Stimulated activated CD4-positive, alpha-beta T cell treated with anti-CD3 and anti-CD28 coated beads, Interleukin-15, amount 100 ng/mL, for 1 hour (primary cell): ENCODE measurements at places on chromosomes 7 and 10.

DNA sequence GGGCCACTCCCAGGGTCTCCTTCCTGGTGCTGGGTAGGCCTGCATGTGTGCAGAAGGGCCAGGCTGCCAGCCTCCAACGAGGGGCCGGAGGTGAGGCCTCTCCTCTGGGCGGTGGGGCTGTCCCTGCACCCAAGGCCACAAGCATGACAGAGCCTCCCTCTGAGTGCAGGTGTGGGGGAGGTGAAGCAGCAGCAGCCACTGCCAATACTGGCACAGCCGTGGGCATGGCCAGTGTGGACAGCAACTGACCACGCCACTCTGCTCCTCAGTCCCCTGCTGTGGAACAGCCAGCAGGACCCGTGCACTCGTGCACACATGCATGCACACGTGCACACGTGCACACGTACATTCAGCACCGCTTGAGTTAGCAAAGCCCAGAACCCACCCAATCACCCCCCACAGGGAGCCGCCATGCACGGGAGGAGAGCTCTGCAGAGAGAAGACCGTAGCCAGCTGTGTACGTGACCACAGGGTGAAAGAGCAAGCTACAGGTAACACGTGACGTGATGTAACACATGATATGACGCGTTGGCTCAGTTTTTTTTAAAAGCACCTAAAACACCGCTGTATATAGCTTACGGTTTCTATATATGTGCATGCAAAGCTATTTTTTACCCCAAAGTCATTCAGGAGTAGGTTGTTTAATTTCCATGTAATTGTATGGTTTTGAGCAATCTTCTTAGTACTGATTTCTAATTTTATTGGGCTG, 23.1 kb downstream of the PAPOLB start:
- DNase-seq = no peak

DNA sequence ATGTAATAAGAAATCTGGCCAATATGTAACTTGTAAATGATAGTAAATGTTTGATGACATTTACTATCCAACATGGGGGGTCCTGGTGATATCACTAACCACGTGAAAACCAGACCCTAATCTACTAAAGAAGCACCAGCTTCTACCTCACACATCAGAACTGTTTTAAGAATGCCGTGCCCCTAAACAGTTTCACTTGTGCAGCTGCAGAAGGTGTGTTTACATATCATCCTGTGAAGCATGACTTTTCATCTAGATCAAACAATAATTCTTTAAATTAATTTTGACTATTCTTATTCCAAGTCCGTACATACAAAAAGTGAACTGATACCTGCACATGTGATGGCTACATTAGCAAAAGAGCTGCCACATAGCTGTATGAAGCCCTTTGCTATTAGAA, 61.0 kb downstream of the STEAP1B start:
- DNase-seq = no peak

DNA sequence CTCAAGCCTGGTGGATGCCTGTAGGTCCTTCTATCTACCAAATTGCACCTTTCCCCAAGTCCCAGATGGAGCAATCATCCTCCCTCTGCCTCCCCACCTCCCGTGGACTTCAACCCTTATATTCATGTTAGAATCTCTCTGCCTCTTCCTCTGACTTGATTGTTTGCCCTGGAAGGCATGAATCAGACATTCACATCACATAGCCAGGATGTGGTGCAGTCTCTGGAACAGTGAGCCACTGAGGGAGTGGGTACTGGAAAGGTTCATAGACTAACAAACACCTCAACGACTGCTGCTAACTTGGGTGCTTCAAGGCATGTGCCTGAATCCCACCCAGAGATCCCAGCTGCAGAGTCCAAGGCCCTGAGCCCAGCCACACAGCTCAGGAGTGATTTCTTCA, 494.0 kb downstream of the TNS3 start:
- no peak for DNase-seq

DNA sequence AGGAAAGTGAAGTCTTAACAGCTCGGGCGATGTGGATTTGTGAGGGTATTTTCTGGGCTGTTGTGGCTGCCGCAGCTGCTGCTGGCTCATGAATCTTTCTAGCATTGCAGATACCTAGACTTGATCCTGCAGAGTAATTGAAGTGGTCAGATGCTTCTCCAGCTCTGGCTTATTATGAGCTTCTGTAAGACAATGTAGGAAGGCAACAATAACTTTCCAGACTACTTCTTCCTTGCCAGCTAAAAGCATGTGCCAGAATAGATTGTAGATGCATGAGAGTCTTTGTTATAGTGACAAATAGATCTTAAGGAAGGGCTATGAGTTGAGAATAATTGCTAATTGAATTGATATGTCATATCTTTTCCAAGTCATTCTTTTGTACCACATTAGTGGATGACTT, 461.4 kb upstream of the POT1 start:
- no peak for DNase-seq

GRCh38 chr7:149824748-149825566, 13.2 kb upstream of the ZNF862 start:
- no peak for DNase-seq

GRCh38 chr7:83851551-83851950, 202.6 kb upstream of the SEMA3E start:
- no peak for DNase-seq

DNA sequence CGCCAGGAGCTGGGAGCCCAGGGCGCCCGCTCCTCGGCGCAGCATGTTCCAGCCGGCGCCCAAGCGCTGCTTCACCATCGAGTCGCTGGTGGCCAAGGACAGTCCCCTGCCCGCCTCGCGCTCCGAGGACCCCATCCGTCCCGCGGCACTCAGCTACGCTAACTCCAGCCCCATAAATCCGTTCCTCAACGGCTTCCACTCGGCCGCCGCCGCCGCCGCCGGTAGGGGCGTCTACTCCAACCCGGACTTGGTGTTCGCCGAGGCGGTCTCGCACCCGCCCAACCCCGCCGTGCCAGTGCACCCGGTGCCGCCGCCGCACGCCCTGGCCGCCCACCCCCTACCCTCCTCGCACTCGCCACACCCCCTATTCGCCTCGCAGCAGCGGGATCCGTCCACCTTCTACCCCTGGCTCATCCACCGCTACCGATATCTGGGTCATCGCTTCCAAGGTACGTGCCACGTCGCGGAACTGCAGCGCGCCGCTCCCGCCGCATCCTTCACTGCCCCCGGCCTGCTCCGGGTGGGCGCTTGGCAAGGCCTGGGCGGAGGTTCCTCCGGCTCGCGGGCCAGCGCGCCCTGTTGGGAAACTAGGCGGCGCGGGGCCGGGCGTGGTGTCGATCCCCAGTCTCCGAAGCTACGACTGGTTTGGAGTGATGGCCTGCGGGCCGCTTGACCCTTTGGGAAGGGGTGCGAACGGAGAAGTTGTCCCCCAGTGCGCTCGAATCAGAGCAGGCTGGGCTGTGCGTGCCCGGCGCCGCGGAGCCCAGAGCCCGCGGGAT, 868 bp downstream of the EMX2 start:
- DNase-seq = no peak

- DNase-seq = no peak
Measured at GRCh38 chr7:128939861-128940410, 2.2 kb downstream of the IRF5 start.
